ENCODE measurements at places on chromosomes 13 and 19.

GRCh38 chr13:77740931-77741596, 43.6 kb downstream of the SLAIN1 start:
- no peak for DNase-seq

GRCh38 chr19:1492474-1493006, 1.6 kb downstream of the REEP6 start:
- no peak for DNase-seq

GRCh38 chr13:27826379-27827353, 34.4 kb downstream of the GSX1 start:
- DNase-seq, result peak; percentile 78

DNA sequence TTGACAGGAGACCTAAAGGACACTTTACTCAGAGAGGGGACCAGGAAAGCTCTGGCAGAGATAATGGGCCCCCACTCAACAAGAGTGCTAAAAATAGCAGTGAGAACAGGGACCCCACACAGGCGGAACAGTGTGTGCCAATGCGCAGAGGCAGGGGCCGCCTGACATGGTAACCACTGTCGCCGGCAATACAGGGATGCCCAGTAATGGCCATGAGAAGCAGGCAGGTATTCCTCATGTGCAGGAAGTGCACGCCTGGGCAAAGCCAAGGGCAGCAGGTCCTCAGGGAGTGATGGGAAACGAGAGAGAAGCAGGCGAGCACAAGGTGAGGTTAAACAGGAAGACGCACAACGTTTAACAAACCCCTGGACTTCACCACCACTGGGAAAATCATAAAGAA, 757.1 kb downstream of the LIG4 start:
- DNase-seq, result peak; percentile 28

All from NCI-H69 (cell line).